Activated naive CD4-positive, alpha-beta T cell treated with anti-CD3 and anti-CD28 coated beads for 36 hours (primary cell): ENCODE measurements at places on chromosomes 3 and 15.

DNA sequence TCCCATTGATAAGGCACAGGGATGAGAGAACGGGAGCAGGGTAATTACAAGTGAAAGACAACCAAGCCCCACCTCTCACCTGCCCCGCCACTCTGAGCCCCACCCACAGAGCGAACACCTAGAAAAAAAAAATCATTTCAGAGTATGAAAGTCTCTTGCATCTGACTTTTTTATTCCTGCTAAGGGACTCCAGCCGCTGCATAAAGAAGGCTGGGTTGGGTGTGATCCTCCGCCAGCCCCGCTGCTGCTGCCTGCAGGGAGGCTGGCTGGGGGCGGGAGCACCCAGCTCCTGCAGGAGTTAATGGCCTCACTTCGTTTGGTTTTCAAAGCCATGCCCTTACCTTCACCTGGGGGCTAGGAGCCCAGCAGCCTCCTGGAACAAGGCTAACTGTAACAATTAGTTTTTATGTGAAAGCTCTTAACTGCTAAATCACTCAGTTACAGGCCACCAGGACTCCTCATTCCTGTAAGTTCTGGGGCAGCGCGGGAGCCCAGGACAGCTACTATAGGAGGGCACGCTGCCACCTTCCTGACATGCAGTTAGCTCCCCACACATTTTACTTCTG, 78.0 kb upstream of the SNRPA1 start:
- no peak for DNase-seq
- H3K4me3 ChIP-seq = no peak overlapping the region
- peaks cover 5% of the 10 kb centered on the region for H3K27me3 ChIP-seq
- H3K36me3 ChIP-seq = no peaks in the 10 kb centered on the region
- H3K27ac ChIP-seq = no peak overlapping the region

DNA sequence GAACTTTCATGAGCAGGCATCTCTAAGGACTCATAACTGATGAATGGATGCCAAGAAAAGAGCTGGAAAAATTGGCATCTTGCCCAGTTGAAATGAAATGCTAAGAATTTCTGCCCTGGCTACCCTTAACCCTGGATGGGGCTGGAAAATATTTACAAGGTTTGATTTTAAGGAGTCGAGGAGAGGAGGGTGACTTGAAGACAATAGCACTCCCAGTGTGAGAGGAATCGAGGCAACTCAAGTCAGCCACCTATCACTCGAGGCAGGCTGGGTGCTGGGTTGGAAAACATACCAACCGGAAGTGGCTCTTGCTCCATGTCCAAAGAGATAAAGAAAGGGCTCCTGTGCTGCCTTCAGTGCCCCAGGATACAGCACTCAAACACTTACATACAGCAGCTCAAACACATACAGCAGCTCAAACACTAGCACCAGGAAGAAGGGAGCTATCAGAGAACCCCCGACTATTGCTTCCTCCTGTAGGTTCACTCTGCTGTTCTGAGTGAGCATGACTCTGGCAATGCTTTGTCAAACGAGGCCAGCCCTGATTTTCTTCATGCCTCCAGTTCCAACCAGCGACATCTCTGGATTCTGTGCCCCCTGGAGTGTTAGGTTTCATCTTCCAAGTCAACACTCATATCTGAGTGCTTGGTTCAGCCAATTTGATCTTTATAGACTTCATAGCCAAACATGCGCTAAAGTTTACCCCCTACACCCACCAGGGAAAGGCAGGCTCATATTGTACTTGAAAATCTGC, 4.9 kb downstream of the PRICKLE2 start:
- peaks cover 16% of the 10 kb centered on the region for H3K27me3 ChIP-seq
- no peak overlapping the region for H3K27ac ChIP-seq
- no peaks in the 10 kb centered on the region for H3K36me3 ChIP-seq
- DNase-seq = no peak
- no peaks in the 10 kb centered on the region for H3K4me1 ChIP-seq

DNA sequence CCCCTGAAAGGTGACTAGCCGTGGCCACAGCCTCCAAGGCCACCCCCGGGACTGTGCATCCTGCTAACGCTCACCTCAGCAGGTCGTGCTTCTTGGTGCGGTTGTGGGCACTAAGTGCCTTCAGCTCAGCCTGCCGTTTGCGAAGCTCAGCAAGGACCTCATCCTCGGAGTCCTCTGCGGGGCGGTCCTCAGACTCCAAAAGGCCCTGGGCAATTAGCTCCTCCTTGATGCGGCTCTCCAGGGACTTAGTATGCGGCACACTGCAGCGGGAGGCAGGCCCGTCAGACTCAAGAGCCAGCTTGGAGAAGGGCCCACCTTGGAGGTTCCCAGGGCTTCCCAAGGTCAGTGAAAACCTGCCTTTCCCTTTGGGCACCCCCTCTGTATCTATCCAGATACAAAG, 8.3 kb downstream of the TADA3 start:
- no peak for DNase-seq
- H3K4me3 ChIP-seq = no peak overlapping the region
- peaks cover 48% of the 10 kb centered on the region for H3K36me3 ChIP-seq
- no peak overlapping the region for H3K27ac ChIP-seq
- H3K27me3 ChIP-seq = no peaks in the 10 kb centered on the region

DNA sequence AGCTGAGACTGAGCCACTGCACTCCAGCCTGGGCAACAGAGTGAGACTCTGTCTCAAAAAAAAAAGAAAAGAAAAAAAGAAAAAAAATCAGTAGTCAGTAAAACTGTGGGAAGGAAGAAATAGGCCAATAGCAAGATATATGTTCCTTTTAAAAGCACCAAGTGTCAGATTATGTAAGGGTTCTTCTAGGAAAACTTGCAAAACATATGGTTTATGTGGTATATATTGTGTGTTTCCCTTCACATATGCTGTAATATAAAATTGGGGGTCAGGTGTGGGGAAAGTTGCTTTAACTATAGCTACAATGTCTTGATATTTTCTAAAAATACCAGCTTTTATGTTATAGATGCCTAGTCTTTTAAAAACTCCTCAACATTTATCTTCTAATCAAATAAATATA, 64.6 kb downstream of the ESYT3 start:
- H3K4me3 ChIP-seq = no peak overlapping the region
- no peaks in the 10 kb centered on the region for H3K27me3 ChIP-seq
- no peak for DNase-seq
- H3K36me3 ChIP-seq = peaks cover 16% of the 10 kb centered on the region

DNA sequence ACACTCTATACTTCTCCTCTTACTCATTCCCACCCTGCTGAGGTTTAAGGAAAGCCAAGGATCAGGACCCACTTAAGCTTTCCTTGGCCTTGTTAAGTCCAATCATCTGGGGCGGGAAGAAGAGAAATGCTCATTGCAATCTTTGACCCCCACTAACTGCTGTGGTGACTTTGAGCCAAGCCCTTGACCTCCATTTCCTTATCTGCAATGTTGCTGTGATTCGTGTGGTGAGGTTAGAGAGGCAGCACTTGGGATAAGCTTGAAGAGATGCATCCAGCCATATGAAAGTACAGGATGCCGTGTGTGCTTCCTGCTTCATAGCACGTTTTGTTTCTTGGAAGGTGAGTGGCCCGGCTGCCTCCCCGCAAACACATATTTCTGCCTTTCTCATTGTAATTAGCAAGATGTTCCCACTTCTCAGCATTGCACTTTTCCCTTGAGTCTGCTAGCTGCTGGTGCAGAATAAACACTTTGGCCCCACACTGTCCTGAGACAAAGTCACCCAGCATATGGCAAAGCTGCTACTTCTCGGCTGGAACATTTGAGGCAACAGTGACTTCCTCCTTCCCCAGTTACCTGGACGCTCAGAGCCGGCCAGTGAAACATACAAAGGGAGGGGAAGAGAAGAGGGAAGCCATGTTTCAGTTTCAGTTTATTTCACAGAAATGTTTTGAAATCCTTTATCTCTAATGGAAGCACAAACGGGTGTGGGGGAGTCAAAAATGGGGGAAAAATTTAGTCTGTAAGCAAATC, 10.5 kb upstream of the NUDT16 start:
- H3K4me3 ChIP-seq = no peak overlapping the region
- H3K36me3 ChIP-seq = no peaks in the 10 kb centered on the region
- H3K4me1 ChIP-seq = no peaks in the 10 kb centered on the region
- no peak for DNase-seq

DNA sequence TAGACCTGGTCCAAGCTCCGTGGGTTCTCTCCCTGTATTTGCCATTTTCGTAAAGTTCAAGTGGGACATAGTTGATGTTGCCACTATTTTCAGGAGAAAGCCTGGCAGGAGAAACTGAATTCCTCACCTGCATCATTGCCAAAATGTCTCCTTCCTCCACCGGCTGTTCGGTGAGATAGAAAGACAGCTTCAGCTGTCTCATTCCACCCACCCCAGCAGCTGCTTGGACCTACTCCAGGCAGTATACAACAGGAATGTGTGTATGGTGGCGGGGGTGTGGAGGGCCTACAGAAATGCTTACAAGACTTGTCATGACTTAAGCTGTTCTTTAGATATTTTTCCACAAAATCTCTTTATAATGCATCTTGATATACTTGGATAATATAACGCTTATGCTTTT, 132.7 kb upstream of the RAP2B start:
- H3K4me1 ChIP-seq = no peaks in the 10 kb centered on the region
- no peak overlapping the region for H3K27ac ChIP-seq
- no peaks in the 10 kb centered on the region for H3K36me3 ChIP-seq
- H3K4me3 ChIP-seq = no peak overlapping the region

DNA sequence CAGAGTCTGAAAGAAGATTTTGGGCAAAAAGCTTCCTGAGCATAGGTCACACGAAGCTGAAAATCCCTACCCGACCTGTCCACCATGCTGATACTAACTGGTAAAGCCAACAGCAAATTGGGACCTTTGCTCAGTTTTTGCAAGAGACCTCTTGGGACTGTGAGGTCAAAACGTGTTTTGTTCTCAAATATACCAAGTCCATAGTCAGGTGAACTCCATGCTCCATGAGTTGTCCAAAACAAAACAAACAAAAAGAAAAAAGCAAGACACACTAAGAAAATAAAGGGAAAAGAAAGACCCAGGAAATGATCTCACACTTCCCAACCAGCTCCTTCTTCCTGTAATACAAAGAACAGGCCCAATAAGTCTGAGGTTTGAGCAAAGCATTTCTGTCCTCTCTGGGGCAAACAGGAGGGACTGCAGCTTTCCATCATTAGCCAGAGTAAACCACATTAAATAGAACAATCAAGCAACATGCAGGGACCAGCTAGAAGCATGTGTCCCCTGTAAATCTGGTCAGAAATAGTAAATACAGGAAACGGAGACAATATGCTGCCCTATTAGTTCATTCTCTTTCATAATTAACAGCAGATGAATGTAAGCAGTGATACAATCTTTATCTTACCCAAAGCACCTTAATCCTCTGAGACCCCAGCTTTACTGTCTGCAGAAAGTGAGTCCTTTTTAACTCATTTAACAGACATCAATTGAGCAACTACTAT, 125.0 kb upstream of the LIPC start:
- no peak for DNase-seq
- no peak overlapping the region for H3K4me3 ChIP-seq
- peaks cover 15% of the 10 kb centered on the region for H3K4me1 ChIP-seq
- no peak overlapping the region for H3K27ac ChIP-seq
- H3K36me3 ChIP-seq = no peaks in the 10 kb centered on the region

- H3K27me3 ChIP-seq = peaks cover 6% of the 10 kb centered on the region
- H3K27ac ChIP-seq = no peak overlapping the region
- no peaks in the 10 kb centered on the region for H3K4me1 ChIP-seq
- no peak for DNase-seq
- no peaks in the 10 kb centered on the region for H3K36me3 ChIP-seq
- no peak overlapping the region for H3K4me3 ChIP-seq
Observed at GRCh38 chr15:46296797-46297196, 662.0 kb downstream of the SQOR start.

- H3K4me3 ChIP-seq = peak overlapping the region; percentile 7
- peaks cover 3% of the 10 kb centered on the region for H3K36me3 ChIP-seq
- H3K4me1 ChIP-seq = peaks cover 73% of the 10 kb centered on the region
- H3K27me3 ChIP-seq = no peaks in the 10 kb centered on the region
- peak overlapping the region; percentile 82 for H3K27ac ChIP-seq
Observed at GRCh38 chr3:143170676-143171075, 51.1 kb downstream of the CHST2 start.

- no peak overlapping the region for H3K4me3 ChIP-seq
- no peak overlapping the region for H3K27ac ChIP-seq
- H3K4me1 ChIP-seq = peaks cover 6% of the 10 kb centered on the region
- H3K27me3 ChIP-seq = no peaks in the 10 kb centered on the region
Observed at GRCh38 chr15:90348456-90348855, 3.6 kb upstream of the ZNF774 start.

DNA sequence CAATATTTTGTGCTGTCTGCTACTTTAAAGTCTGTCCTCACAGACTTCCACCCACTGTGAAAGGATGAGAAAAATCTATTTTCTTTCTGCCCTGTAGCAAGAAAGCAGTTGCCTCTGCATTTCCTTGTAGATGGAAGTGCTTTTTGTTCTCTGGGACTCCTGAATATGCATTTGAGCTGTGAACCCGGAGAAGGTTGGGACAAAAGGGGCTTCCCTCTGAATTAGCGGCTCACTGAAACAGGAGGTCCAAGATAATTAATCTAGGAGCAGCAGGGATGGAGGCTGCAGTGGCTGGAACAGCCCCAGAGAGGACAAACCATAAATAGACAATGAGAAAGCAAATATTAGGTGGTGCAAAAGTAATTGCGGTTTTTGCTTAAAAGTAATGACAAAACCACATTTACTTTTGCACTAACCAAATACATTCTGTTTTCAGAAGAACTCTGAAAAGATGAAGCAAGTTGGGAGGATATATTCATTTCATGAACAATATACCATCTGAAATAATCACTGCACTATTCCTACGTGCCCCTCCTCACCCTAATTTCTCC, 143.4 kb upstream of the KBTBD8 start:
- DNase-seq = no peak
- no peaks in the 10 kb centered on the region for H3K36me3 ChIP-seq
- no peak overlapping the region for H3K4me3 ChIP-seq
- no peak overlapping the region for H3K27ac ChIP-seq
- peaks cover 5% of the 10 kb centered on the region for H3K27me3 ChIP-seq
- no peaks in the 10 kb centered on the region for H3K4me1 ChIP-seq

- no peak for DNase-seq
- H3K4me3 ChIP-seq = peak overlapping the region; percentile 15
- H3K4me1 ChIP-seq = peaks cover 40% of the 10 kb centered on the region
- H3K27ac ChIP-seq = peak overlapping the region; percentile 96
Observed at GRCh38 chr15:65612616-65612946, 1.6 kb upstream of the INTS14 start.

DNA sequence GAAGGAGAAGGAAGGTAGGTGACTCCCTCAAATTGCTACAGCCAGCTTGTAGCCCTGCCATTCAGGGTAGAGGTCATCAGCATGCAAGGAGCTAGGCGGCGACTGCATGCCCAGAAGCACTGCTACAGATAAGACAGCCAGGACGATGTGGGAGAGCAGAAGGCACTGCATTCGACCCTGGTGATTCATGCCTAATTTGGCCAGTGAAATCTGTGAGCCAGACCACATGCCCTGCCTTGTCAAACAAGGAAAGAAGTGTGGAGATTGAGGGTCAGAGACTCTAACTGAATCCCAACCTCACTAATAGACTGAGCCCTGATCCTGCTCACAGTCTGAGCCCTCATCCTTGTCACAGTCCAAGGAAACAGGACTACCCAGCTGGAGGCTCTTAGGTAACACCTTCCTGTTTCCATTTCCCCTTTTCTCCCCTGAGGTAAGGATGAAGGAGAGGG, 86.6 kb downstream of the LINGO1 start:
- H3K27ac ChIP-seq = no peak overlapping the region
- H3K27me3 ChIP-seq = no peaks in the 10 kb centered on the region
- no peak overlapping the region for H3K4me3 ChIP-seq
- no peak for DNase-seq
- peaks cover 10% of the 10 kb centered on the region for H3K4me1 ChIP-seq
